Stimulated activated CD4-positive, alpha-beta T cell treated with anti-CD3 and anti-CD28 coated beads, Interleukin-2, amount 100 ng/mL, for 48 hours (primary cell): ENCODE measurements at places on chromosomes 2 and 18.

DNA sequence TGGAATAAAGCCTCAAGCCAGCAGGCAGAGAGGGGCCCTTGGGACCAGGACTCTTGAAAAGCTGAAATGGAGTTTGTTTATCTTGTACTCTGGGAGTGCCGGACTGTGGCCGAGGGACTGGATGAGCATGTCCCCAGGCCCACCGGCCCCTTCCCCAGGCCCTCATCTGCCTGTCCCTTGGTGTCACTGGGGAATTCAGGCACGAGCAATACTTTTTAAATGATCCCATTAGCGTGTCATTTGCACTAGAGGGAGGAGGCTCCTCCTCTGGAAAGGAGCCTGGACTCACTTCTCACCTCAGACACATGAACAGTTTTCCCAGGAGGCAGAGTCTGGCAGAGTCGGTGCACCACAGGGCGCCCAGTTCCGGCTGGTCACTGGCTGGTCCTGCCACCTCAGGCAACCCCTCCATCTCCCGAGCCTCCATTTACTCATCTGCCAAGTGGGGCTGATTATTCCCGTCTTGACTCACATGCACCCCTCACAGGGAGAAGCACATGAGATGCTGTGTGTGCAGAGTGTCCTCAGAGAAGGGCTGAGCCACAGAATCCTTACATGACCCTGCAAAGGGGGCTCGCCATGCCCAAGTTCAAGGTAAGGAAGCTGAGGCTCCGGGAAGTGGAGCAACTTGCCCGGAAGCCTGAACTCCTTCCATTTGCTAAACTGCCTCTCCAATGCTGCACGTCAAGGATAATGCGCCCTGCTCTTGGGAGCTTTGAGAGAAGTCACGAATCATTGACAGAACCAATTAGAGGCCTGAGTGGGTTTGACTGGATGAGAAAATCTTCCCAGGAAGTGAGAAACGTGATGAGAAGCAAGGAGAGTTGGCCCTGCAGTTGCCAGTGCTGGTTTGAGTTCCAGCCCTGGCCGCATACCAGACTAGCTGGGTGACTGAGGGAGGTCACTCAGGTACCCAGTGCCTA, 26.7 kb downstream of the CIB4 start:
- DNase-seq = no peak

DNA sequence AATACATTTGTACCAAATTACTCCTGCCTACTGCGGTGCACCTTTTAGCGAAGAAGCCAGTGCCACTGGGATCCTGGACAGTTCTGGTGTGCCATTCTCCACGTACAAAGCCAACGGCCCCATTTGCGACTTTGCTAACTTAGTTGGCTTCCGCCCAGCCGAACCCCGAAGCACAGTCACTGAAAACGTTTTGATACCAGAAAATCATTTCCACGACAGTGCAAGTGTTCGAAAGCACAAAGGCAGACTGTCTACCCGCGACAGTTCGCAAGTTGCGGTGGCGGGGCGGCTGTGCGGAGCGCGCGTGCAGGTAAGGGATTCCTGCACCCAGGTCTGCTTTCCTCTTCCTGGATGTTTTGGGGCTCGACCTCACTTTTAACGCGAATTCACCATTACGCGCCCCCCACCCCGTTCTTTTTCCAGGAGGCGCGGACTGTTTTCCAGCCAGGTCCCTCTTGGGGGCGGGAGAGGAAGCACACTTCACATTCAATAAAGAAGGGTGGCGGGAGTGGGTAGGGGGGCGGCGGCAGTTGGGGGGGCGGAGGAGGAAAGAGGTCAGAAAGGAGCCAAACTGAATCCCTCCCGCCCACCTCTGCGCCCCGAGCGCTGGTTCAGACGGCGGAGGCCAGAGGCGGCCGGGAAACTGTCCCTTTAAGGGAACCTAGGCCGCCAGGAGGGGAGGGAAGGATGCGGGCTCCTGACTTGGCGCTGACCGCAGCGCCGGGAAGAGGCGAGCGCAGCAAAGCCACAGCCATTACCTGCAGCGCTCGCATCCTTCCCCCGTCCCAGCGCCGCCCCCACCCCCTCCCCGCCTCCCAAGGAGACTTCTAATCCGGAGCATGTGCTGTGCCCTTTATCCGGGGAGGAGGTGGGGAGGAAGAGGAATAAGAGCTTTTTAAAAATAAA, 107.4 kb upstream of the KCTD1 start:
- no peak for DNase-seq

- DNase-seq = no peak
These were observed 37.9 kb upstream of the SMAD7 start for GRCh38 chr18:48988508-48989303.

DNA sequence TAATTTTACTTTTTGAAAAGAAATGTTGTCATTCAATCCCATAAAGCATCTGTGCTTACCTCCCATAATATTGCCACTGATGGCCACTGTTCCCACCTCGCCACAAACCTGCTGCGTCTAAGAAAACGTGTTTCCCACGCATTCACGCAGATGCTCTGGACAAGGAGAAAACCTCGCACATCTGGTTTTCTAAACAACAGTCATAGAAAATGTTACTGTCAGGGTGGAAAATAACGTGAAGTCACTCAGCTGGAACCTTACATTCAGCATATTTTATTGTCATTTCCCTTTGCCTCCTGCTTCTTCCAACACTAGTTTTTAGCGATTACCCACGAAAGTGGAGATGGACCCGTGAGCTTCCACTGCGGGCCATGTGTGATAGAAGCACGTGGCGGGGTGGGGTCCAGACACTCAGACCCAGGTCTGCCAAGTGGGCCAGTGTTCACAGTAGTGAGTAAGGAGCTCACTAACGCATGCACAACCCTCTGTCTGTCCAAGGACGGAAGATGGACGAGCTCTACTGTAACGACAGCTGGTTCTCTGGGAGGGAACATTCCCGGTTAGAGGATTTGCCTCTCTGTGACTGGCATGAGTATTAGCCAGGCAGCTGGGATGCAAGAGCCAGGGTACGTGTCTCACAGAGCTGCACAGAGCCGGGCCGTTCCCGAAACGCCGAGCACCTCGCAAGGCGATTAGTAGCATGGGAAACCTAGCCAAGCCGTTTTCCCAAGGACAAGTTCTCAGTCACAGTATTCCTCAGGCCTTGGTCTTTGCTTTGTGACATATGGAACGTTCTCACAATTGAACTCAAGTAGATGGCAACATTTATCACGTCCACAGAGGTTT, 94.5 kb downstream of the MTCL1 start:
- DNase-seq = no peak

DNA sequence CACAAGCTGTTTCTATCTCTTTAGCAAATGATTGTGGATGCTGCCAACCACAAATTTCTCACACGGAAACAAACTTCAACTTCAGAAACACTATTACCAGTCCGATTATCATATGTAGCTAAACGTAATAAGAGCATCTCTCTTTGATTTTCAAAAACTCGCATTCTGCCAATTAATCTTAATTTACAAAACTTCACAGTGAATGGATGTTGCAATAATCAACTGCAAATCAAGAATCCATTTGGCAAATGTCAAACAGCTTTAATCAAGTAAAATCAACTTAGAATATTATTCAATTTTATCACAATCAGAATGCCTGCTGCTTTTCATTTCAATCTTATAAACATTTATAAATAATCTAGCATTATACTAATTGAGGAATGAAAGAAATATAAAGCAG, 54.2 kb downstream of the DTNB start:
- DNase-seq = no peak

GRCh38 chr2:167254721-167255120, 366.4 kb downstream of the XIRP2 start:
- DNase-seq = no peak

GRCh38 chr2:234134496-234134895, 84.0 kb downstream of the SPP2 start:
- no peak for DNase-seq

- DNase-seq = no peak
These were observed 232.9 kb upstream of the CDH2 start for GRCh38 chr18:28409811-28410210.

GRCh38 chr2:211673133-211673905, 865.3 kb downstream of the ERBB4 start:
- no peak for DNase-seq
